ENCODE measurements at places on chromosomes 12 and 14. TPM values are rescaled to one million over a fixed set of nuclear protein-coding genes. Genes with fewer than 3 reads are reported as not detected.

- DNase-seq: no peak
These were observed at the start of gene ARHGAP9 for GRCh38 chr12:57479376-57480115. ARHGAP9 (minus strand) TSS chr12:57479866; CDS start chr12:57479406, 460 bp downstream.

DNA sequence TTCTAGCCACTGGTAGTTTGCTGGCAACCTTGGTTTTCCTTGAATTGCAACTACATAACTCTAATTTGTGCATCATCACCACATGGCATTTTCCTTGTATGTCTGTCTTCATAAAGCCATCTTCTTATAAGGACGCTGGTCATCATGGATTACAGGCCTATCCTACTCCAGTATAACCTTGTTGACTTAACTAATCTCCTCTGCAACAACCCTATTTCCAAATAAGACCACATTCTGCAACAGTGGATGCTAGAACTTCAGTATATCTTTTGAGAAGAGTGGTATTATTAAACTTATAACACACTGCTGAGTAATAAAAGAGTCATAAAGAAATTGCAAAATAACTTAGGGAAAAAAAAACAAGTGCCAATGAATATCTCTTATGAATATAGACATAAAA lies 511.8 kb upstream of the FOXG1 start:
- no peak for DNase-seq

HOXC11 gene
- not detected for polyA plus RNA-seq

RASAL1 gene
- not detected for polyA plus RNA-seq

All from HepG2 (cell line).